Skeletal muscle cell (primary cell): ENCODE measurements at places on chromosomes 2 and 18.

DNA sequence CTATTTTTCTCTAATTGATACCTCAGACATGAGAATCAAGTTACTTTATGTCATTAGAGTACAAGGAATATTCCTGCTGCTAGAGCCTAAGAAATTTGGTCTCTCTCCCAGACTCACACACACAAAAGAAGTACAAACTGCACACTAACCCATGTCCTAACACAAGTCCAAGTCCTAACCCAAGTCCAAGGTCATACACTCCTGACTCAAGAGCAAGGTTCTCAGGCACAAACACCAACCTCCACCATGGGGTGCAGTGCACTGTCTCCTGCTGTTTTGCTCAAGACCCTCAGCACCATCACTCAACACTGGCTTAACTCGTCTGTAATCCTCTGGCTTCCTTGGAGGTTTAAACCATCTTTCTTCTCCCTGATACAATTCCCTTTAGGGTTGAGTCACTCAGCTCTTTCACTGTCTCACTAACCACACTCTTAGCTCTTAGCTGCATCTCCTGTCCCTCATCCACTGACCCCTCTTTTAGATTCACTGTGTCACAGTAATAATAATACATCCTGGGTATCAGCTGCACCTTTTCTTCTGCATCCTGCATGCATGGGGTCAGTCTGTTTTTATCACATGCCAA, 129.8 kb downstream of the BCL2L11 start:
- no peak for DNase-seq

- no peak for DNase-seq
Measured at GRCh38 chr2:74253306-74253970, 55.0 kb downstream of the MTHFD2 start.

- DNase-seq: peak; percentile 29
Measured at GRCh38 chr2:149692961-149693396, 105.4 kb upstream of the MMADHC start.

DNA sequence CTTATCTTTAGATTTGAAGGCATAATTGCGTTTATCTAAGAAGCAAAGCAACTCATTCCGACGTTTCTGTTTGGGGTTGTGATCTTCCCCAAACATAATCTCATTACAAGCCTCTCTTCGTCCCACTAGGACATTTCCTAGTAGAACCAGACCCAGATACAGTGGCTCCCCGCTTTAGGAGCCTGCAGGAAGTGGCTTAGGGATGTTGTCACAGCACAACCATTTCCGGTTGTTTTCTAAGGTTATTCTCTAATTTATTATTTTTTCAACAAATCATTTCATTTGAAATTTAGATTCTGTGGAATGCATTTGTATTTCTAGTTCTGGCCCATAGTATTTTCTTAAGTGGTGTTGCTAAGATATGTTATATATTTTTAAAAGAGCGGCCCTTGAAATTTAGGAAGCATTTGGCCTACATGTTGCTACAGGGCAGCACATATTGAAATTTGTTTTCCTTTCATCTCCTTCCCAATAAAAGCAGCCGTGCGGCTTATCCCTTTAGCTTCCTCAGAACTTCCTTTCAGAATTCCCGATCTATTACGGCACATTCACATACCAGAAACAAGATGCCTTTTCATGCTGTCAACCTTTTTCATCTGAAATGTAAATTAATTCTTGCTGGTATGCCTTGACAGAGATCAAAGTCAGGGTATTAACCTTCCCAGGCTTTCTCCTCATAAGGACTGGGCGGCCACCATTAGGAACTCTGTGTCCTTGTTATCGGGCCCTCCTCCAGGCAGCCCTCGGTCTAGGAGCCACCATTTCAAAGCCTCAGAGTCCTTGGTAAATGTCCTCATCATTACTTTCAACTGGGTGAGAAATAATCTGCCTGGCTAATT, 210.9 kb upstream of the SP5 start:
- DNase-seq: no peak

DNA sequence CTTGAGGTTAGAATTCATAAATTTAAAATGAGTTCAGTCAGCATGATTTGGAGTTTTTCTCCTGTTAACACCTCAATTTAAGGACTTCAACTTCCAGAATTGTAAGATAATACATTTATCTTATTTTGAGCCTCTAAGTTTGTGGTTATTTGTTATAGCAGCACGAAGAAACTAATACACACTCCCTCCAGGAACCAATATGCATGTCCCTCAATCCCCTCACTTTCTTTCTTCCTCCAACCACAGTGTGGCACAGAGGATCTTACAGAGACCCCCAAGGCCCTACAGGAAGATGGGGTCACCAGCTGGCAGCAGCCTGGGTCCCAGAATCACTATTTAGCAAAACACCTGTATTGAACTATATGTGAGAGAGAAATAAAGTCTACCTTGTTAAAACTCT, 242.0 kb downstream of the RAD51AP2 start:
- no peak for DNase-seq

- no peak for DNase-seq
Measured at GRCh38 chr2:24317491-24317920, 42.8 kb downstream of the ITSN2 start.

- DNase-seq: no peak
Measured at GRCh38 chr2:26976237-26976636, 5.8 kb downstream of the MAPRE3 start.

DNA sequence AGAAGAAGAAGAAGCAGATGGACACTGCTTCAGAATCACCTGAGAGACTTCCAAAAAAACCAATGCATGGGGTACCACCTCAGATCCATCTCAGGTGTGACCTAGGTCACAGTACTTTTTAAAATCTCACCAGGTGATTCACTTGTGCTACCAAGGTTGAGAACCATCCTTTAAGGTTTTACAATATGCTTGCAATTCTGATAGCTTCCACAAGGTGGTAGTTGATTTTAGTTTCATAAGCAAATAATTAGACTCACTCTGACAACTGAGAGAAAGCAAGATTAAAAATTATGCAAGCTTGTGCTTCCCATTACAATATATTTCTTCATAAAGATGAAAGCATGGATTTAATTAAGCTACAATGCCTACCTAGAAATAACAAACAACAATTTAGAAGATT, 355.1 kb downstream of the EN1 start:
- peak; percentile 2 for DNase-seq

GRCh38 chr2:31312898-31313297, 78.9 kb downstream of the EHD3 start:
- DNase-seq: no peak

- no peak for DNase-seq
Measured at GRCh38 chr18:65936678-65937077, 185.9 kb downstream of the CDH7 start.

GRCh38 chr2:81583311-81584108, 1279.0 kb upstream of the LRRTM1 start:
- no peak for DNase-seq

GRCh38 chr2:15059870-15060512, 427.5 kb downstream of the LRATD1 start:
- DNase-seq: no peak

DNA sequence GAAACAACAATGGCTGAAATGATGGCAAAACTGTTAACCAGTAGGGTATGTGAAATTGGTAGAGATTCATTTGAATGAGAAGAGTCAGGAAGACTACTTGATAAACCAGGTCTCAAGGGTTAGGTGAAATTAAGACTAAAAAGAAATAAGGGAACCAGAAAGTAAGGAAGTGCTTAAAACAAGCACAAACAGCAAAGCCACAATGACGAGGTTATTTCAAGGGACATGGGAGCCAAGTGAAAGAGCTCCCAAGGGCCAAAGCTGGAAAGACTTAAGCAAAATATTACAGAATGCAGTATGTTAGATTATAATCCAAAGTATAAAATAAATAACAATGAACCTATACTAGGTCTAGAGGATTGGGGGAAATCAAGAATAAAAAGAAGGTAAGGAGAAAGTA, 19.3 kb upstream of the CD302 start:
- DNase-seq: no peak

DNA sequence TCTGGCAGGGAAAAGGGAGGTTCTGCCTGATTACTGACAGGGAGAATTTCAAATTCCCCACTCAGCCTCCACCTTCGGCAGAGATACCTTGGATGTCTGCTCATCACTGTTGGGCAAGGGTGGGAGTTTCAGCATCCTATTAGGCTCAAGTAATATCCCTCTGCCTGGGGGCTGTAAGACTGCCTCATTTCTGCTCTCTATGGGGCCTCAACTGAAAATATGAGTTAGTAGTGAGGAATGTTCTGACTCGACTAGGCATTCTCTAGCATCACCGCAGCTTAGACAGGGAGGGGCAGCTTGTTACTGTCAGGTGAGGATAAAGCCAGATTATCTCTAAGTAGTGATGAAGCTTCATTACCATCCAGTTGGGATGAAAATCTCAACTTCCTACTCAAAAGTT, 87.7 kb upstream of the LRP1B start:
- DNase-seq: no peak

GRCh38 chr2:74226648-74227213, 28.3 kb downstream of the MTHFD2 start:
- DNase-seq: no peak

DNA sequence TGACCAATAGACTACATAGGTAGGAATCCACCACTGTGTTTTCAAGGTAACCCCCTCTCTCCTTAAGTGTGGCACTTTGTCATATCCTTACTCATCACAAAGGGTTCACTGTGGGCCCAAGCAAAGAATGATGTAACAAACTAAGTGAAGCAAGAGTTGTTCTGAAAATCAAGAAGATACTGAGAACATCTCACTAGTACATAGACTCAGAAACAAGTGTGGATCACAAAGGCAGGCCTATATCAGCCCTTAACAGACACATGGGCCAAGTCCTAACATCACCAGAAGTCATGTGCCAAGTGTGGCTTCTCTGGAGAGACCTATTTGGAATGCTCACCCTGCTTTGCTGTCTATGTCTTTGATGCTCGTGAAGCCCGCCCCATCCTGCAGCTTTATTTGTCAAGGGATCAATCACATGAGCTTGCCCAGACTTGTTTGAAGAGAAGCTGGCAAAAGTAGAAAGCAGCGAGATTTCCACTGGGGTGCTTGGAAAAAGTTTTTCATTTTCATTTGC, 131.2 kb upstream of the TTC39C start:
- DNase-seq: no peak

DNA sequence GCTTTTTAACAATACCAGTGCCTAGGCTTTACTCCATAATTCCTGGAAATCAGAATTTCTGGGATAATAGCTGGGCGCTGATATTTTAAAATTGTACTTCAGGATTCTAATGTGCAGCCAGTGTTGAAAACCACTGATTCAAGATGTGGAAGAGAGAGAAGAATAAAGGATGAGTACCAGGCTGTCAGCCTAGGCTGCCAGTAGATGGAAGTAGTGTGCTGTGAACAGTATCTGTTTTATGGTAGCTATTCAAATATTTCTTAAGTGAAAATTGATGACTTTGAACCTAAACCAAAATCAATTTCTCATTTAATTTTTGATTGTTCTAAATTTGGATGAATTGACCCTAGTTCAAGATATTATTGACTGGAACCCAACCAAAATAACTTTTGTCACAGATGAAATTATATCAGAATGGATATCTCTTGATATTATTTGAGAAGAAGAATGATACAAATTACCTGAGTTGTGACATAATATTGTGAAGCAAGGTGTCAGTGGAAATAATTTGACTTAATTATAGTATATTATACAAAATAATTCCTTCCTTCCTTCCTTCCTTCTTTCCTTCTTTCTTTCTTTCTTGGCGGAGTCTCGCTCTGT, 88.0 kb downstream of the COMMD1 start:
- peak; percentile 19 for DNase-seq

DNA sequence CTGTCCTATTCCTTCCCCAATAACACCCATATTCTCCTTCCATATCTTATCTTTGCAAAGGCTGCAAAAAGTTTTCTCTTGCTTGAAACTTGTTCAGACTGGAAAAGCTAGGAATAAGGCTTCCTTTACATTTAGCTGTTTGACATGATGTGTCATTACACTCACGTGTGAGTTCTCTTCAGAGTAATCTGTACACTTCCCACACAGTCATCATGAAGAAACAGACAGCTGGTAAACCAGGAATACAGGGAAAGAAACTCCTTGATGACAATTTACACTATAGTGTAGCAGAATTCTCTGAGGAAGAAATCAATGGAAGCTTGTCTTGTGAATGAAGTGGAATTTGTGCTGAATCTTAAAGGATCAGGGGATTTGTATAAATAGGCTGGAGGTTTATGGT, 628.6 kb upstream of the CDH2 start:
- DNase-seq: no peak
